ENCODE measurements at places on chromosomes 16 and 17.
A peak's percentile ranks its signal among the peaks of the same experiment; 100 is the strongest.

- DNase-seq = no peak
These were observed at the start of gene SNX20 for GRCh38 chr16:50681021-50681885. Gene SNX20 (minus strand): TSS chr16:50681312. CDS start chr16:50677526, 3,786 bp downstream.

- no peak for DNase-seq
These were observed 17.2 kb downstream of the ATP6V0A1 start for GRCh38 chr17:42475835-42476234.

DNA sequence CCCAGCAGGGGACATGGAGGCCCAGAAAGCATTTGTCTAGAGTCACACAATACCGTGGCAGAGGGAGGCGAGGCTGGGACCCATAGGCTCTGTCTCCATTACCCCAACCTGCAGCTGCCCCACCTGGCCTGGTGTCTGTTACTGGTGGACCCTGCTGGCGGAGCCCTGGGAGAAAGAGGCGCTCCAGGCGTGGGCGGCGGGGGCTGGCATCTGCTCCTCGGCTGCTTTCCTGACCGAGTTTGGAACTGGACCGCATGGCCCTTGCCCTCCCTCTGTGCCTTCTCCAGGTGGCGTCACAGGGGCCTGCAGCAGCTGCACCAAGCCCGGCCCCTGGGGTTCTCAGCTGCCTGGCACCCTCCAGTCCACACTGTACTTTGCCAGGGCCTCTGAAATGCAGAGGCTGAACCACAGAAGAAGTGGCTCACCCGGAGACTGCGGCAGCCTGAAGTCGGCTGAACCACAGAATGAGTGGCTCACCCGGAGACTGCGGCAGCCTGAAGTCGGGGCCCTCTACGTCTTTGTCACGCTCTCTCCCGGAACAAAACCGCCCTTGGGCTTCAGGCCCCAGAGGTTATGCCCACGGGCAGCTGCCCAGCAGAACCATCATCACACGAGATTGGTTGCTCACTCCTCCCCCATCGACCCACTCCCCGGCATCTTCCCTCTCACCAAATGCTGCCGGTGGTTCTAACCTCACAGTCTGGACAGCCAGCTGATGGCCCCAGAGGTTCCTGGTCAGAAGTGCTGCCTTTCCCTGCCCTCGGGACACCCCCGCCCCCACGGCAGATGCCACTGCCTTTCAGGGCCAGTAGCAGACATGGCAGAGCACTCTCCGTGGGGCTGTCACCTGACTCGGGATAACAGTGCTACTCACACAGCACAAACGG is 20.2 kb downstream of the CBFA2T3 start:
- no peak for DNase-seq

DNA sequence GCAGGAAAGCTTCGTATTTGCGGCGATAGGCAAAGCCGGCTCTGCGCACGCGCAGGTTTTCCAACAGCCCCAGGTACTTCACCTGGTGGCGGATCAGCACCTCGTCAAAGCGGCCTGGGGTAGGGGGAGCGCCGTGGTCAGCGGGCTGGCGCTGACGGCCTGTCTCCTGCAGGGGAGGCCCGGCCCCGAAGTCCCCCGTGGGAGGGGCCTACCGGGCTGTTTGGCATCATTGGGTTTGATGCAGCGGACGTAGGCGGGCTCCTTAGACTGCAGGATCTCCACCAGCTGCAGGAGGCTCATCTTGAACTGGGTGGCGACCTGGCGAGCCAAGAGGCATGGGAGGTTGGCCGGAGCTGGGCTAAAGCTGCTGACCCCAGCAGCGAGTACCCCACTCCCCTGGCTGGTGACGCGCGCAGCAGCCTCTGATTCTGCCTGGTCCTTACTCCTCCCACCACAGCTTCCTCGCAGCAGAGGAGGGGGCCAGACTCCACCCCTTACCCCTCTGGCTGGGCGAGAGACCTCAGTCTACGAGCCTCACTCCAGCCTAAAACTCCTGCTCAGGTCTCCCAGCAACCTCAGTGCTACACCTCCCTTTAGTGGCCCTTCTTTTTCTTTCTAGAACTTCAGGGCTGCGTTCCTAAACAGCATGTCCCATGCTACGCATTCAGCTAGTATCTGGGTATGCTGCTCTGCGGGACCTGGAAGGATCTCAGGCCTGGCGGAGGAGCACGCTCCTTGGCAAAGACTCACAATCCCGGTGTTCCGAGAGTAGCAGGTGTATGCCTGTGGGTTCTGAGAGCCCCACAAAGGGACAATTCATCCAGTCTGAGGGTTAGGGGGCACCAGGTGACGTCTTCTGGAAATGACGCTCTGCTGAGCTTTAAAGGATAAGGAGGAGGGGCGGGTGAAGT is 16.1 kb upstream of the CRK start:
- DNase-seq = no peak

- no peak for DNase-seq
These were observed 653 bp downstream of the FANCA start for GRCh38 chr16:89815639-89816348.

DNA sequence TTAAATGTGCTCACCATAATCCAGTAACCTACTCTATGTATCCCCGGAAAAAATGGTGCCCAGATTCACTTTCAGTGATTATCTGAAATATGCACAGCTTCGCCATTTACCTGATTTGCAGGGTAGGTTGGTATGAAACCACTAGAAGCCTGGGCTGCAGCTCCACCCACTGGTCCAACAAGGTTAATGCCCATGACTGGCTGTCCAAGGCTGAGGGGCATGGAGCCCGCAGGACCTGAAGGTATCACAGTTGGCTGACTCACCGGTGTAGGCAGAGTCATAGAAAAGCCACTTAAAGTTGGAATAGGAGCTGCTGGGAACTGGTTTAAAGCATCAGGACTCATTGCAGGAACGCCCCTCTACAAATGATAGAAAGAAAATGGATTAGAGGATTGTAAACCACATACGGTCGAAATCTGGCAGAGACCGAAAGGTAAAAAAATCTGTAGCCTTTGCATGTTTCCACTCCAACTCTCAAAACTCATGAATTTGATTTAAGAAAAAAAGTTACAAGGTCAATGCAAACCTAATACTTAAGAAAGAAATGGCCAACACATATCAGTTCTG is 38.6 kb downstream of the SYNRG start:
- no peak for DNase-seq

- no peak for DNase-seq
These were observed 2.3 kb downstream of the GP1BA start for GRCh38 chr17:4934173-4934979.

DNA sequence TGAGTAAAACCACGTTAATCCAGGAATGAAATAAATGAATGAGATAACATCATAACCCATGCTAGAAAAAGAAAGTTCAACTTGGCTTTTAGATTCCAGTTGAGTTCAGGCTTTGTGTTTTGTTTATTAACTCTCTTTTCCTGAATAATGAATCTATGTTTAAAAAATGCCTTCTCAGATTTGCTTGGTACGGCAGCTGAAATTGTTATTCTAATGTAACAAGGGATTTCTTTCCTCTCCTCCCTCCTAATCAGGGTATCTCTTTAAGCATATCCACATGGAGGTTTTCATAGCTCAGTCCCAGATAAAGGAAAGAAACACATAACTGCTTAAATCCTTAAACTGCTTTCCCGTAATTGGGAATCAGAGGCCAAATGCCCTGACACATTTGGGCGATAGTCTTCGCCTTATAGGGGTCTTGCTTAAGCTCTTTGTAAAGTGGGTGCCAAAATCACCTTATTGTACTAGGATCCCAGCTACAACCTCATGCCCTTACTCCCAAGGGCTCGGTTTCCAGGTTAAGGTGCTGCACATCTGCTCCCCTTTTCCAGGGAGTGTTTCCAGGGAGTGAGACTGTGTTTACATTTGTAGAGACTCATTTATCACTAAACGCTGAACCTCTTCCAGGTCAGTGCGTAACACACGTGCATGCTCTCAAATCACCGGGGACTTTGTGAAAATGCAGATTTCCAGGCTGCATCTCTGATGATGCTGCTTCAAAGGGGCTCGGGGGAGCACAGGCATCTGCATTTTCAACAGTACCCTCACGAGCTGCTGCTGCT is 142.8 kb upstream of the FOXF1 start:
- DNase-seq = no peak

GRCh38 chr17:81322271-81323082 is 27.4 kb upstream of the SLC38A10 start:
- no peak for DNase-seq

- DNase-seq = no peak
These were observed 44.6 kb upstream of the GSE1 start for GRCh38 chr16:85568519-85568918.

- no peak for DNase-seq
These were observed 454.3 kb downstream of the HAPSTR1 start for GRCh38 chr16:9545522-9546437.

DNA sequence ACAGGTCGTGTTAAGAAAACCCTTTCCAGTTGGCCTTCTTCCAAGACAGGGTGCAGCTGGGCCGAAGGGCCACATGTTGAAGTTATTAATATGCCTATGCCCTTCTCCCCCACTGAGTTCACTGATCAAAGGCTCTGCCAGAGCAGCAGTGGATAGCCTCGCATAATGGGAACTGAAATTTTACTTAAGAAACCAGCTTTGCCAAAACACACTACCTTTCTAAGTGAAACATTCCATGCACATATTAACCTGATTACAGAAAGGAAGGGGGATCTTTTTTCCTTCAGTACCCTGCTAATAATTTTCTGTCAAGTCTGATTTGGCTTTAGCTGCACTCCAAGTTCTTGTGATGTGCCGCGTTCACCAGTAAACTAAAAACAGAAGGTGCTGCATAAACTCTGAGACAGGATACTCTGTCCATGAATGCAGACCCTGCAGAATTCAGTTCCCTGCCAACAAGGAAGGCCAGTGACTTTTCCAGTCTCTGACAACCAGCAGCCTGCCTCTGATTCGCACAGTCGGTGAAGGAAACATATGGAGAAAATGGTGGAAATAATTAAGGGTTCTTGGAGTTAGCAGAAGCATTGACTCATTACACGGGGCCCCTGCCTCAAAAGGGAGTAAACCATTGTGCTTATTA is 283.8 kb downstream of the ZFHX3 start:
- DNase-seq = no peak

DNA sequence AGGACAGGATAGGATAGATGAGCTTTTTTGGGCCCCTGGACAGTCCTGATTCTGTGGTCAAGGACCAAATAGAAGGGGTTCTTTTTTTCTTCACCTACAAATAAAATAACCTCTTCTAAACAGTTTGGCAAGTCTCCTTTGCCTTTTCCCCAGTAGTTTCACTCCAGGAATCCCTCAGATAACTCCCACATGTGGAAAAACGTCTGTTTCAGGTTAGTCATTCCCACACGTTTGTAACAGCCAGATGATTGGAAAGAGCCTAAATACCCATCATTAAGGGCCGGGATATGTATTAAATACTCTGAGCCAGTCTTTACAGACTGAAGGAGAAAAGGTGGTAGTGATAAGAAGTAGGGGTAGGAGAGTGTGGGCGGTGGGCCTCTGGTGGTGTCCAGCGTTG is 58.3 kb downstream of the PLD6 start:
- no peak for DNase-seq

GRCh38 chr17:77086433-77087010 is 54.2 kb upstream of the SEC14L1 start:
- peak; percentile 29 for DNase-seq

GRCh38 chr16:57711346-57711745 is 16.7 kb downstream of the DRC7 start:
- no peak for DNase-seq

DNA sequence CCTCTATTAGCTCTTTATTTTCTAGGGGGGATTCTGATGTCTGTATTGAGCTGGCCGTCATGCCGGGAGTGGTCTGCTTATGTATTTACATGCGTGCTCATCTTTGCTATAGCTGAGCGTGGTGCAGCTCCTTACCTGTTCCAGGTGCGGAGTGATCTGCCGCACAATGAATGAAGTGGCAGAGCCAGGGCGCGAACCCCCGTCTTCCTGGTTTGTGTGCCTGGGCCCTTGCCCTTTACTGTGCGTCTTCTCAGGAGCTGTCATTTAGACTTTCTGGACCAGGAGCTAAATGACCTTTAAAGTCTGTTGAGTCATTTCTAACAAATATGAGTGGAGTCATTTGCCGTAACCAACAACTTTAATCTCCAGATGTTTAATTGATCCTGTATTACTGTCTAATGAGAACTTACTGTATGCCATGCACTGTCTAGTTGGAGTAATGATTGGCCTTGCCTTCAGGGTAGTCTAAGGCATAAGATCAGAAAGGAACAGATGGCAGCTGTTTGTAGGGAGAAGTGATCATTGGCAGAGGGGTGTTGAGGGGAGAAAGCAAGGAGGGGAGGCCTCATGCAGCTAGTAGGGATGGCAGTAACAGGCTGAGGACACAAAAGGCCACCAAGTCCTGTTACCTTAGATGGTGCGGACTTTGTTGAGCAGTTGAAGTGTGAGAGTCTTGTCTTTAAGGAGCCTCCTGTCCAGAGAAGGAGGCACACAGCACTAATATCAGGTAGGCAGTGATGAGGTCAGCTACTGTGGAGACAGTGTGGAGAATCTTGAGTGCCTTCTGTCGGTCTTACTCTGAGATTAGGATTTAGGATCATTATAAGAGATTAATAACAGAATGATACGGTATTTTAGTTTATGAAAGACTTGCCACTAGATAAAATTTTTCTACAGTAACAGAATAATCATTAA is 53.9 kb downstream of the USP10 start:
- DNase-seq = no peak

DNA sequence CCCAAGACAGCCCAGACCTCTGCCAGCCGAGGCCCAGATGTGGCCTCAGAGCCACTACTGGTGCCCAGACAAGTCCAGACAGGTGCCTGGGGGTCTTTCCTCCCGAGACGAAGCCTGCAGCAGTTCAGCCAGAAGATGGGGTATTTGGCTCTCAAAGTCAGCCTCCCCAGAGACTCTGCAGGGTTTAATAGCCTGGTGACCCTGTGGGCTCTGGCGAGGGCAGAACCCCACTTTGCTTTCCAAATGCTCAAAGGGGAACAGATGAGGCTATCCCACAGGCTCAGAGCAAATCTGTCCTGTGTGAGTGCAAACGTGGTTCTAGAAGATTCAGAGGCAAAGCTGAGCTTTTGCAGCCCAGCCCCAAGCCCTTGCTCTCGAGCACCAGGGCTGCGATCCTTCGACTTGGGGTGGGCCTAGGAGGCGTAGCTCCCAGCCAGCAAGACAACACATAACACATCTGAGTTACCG is 236.0 kb downstream of the MRTFB start:
- DNase-seq = no peak

- DNase-seq = no peak
These were observed 16.9 kb downstream of the PSMD3 start for GRCh38 chr17:39997543-39997942.

GRCh38 chr17:1713878-1714426 is 3.8 kb upstream of the TLCD2 start:
- DNase-seq = no peak

GRCh38 chr17:29560316-29560715 is 6.5 kb downstream of the ABHD15 start:
- no peak for DNase-seq

GRCh38 chr16:65981057-65981456 is 385.4 kb upstream of the CDH5 start:
- DNase-seq = no peak

GRCh38 chr16:50102051-50102746 is 36.4 kb downstream of the HEATR3 start:
- DNase-seq = no peak

DNA sequence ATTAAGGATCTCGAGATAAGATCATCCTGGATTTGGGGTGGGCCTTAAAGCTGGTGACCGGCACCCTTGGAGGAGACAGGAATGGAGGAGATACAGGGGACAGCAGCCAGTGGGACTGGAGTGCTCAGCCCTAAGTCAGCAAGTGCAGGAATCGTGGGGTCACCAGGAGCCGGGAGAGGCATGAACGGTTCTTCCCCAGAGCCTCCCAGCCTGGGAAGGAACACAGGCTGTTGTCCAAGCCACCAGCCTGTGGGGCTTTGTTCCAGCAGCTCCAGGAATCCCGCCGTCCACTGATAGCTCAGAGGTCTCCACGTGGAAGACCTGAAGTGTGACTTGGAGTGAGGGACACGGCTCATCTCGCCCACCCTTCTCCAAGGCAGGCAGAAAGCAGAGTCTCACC is 2.5 kb upstream of the WDR45B start:
- DNase-seq = no peak

All from NCI-H1048 (cell line).